CD8-positive, alpha-beta memory T cell (primary cell): ENCODE measurements at places on chromosomes 5 and 9. TPM values are rescaled to one million over a fixed set of nuclear protein-coding genes. Genes with fewer than 3 reads are reported as not detected.

DNA sequence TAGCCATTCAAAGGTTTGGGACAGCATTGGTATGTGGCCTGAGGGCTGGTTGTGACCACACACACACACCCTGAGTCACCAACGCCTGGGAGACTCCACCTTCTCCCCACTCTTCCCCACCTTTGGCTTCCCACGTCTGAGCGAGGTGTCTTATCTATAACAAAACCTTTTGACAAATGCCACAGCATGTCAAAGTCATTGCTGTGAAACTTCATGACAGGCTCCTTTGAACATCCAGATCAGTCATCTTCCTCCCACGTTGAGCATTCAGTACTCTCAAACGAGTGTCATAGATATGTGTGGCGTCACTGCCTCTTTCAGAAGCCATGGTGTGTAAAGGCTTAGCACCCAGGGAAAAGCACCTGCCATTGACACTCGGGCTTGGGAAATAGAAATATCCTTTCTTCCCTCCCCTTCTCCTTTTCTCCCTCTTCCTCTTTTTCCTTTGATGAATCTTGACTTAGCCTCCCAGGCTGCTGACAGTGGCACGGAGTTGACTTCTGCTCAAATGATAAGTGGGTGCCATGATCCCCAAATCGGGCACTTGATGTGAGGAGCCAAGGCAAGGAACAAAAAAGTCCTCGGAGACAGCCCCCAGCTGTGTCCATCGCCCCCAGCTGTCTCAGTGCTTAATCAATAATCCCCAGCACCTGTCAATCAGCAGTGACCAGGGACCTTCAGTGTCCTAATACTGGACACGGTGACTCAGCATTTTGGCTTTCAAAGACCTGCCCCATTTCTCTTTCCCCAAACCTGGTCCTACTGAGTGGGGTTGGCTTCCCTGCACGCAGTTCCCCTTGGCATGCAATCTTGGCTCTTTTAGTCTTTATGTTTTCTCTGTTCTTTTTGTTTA lies 114.8 kb downstream of the FGF18 start:
- DNase-seq: no peak

GRCh38 chr5:68027519-68027918 lies 188.0 kb upstream of the PIK3R1 start:
- no peak for DNase-seq

- DNase-seq: no peak
Measured at GRCh38 chr5:32279223-32279622, 33.5 kb downstream of the MTMR12 start.

DNA sequence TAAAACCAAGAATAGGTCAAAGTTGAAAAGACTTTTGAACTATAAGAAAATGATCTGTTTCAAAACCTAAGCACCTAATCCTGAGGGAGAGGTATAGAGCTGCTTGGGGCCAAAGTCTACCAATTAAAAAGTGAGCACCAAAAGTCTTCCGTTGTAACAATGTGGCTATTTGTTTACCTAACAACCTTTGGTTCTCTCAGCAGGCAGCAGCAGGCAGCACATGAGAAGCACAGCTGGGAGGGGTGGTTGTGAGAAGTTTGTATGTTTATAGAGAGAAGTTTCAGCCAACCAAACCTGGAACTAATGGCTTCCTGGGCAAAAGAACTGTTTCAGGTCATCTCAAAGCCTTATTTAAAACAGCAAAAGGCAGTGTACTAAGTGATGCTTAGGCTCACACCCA lies 59.8 kb upstream of the TBC1D9B start:
- DNase-seq: no peak

GRCh38 chr5:64759960-64760660 lies 8.4 kb downstream of the SREK1IP1 start:
- no peak for DNase-seq

GRCh38 chr5:150122158-150122510 lies 33.5 kb downstream of the PDGFRB start:
- peak; percentile 45 for DNase-seq

OR2V2 gene
- not detected for total RNA-seq

HAVCR1 gene
- 0.27 TPM for total RNA-seq

ZBTB26 gene
- 4.8 TPM for total RNA-seq
